Skeletal muscle tissue (tissue), 5 donors: ENCODE measurements at places on chromosomes 13 and 19. TPM values are rescaled to one million over a fixed set of nuclear protein-coding genes. Genes with fewer than 3 reads are reported as not detected.

Gene ZSCAN22
- total RNA-seq: 2.6 TPM

Gene CYTH2
- total RNA-seq: 33.4 TPM

Gene CCDC8
- 67.8 TPM for total RNA-seq

Gene KLK8
- not detected for total RNA-seq

Gene PEPD
- total RNA-seq: 24.0 TPM

Gene TNNT1
- total RNA-seq: 540 TPM

Gene IGFL3
- not detected for total RNA-seq

Gene PCP2
- total RNA-seq: not detected

Gene CGB7
- total RNA-seq: 0.52 TPM
